Placental epithelial cell (primary cell): ENCODE measurements at places on chromosomes 1 and 21. TPM values are rescaled to one million over a fixed set of nuclear protein-coding genes. Genes with fewer than 3 reads are reported as not detected.

PLD5 gene
- total RNA-seq: 5.1 and 6.5 TPM in 2 replicates

ADAMTS4 gene
- under 0.01 TPM in 1 of 2 replicates, not detected in the other for total RNA-seq

NEXN gene
- 0.39 and 0.65 TPM in 2 replicates for total RNA-seq

OSBPL9 gene
- 115 and 144 TPM in 2 replicates for total RNA-seq

KCNQ4 gene
- total RNA-seq: 0.33 TPM in 1 of 2 replicates, not detected in the other

SLC37A1 gene
- total RNA-seq: 16.9 and 45.5 TPM in 2 replicates

PLA2G2F gene
- under 0.01 TPM in 1 of 2 replicates, not detected in the other for total RNA-seq

FMO2 gene
- not detected in 2 replicates for total RNA-seq

GIPC2 gene
- 2.0 and 3.8 TPM in 2 replicates for total RNA-seq

TPTE gene
- total RNA-seq: 0.22 TPM in 1 of 2 replicates, not detected in the other
